NCI-H1930 (cell line): ENCODE measurements at places on chromosomes 3 and 15.

GRCh38 chr3:4571690-4572334 lies 78.7 kb downstream of the ITPR1 start:
- no peak for DNase-seq

GRCh38 chr3:15007681-15008141 lies 57.4 kb downstream of the MRPS25 start:
- DNase-seq = no peak

DNA sequence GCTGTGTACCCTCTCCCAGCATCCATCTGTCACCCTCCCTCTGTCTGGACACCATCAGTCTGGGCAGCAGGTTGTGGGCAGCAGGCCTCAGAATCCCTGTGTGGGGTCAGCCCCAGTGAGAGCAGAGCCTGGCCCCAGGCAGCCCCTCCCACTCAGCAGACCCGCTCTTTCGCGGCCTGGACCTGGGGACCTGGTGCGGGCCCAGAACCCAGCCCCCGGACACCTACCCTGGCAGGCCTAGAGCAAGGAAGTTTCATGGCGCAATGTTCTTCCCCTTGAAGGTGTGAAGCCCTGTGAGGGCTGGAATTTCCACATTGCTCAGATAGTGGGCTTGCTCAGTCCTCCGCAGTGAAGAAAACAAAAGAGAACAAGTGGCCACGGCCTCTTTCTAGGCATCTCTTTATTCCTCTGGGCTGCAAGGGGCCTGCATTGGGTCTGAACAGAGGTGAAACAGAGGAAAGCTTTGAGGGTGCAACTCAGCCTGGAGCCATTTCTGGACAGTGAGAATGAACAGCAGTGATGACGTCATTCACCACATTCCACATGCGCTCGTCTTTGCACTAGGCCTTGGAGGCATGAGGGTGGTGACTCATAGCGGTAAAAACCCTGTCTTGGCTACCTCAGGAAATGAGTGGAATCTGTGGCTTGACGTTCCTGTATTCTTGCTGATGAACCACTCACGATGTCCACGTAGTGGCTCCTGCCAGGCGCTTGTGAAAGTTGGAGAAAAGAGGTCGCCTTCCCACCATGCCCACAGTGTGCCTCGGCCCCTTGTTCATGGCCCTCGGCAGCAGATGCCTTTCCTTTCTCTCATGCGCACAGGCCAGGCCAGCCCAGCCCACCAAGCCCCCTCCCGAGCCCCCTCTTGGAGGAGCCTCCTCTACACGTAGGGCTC lies 66.1 kb downstream of the SLC30A4 start:
- DNase-seq = no peak

DNA sequence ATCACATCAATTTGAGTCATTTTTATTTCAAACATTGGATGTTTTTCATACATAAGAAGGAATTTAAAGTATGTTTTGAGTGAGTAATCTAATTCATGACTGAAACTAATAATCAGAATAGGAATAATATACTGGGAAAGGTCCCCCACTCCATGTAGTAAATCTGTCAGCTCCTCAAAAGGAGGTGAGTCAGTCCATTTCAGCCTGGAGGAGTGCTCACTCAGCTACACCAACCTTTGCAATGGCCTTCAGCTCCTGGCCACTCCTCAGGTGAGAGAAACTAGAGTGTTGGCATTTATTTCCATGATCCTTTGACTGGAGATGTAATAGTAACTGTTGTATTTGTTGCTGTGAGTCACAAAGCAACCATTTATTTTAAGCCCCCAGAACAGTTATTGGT lies 744.9 kb upstream of the ARRDC4 start:
- no peak for DNase-seq

- DNase-seq = no peak
These were observed 269.8 kb upstream of the ADAMTS9 start for GRCh38 chr3:64957408-64958198.

- DNase-seq = peak; percentile 24
These were observed 428.3 kb upstream of the ATP11B start for GRCh38 chr3:182364723-182365650.

- DNase-seq = no peak
These were observed 53.1 kb downstream of the CACNA2D2 start for GRCh38 chr3:50450209-50450921.

DNA sequence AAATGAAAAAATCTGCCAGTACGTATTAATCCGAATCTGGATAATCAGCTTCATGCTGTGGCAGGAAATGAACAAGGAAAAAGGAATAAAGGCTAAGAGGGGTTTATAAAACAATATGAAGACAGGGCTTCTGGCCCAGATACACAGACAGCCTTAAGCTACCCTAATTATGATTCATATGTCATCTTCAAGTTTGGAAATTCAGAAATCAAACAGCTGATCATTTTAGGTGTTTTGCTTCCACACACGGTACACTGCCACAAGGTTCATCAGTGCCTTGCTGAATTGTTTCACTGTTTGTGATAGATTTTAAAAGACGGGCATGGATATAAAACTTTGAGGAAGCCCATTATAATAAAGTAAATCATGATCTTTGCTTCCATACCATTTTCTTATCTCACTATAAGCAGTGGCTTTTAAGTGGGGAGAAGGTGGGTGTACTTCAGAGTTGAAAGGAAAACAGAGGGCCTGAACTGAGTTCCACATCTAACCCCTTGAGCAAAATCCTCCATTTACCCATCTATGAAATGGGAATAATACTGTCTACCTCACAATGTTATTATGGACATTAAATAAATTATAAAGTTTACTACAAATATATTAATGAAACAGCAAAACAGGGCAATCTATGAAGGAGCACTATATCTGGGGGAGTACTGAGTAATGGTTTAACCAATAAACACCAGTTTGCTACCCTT lies 15.7 kb downstream of the GTPBP8 start:
- DNase-seq = no peak

DNA sequence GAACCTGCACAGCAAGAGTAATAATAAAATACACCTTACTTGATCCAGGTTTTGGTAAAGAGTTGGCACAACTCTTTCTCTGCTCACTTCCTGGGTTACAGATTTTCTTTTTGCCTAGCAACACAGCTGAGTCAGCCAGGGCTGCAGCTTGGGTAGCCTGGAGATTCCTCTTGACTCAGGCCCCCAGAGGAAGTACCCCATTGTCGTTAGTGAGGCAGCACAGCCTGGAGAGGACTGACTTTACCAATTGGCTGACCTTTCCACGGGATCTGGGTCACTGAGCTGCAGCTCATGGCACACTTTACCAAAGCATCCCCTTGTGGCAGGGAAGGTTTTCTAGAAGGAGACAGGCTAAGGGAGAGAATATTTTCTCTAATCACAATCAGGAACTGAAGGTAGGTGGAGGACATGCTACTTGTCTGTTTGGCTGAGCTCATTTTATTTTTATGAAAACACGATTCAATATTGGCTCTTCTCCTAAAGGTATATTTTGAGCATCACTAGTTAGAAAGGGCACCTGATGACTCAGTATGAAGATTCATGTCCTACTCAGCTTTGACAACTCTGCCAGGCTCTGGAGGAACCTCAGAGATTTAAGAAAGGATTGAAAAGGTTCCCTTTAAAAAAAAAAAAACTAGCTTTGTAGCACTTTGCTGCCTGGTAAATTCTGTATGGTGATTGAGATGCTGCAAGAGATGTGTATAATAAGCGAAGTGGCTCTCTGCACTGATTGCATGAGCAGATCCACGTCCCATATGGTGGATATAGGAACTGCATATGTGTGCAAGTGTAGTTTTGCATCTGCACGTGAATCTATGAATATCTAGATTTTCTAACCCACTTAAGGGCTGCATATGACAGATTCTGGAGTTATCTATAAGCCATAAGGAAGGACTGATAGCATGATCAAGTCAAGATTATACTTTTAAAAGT lies 124.8 kb downstream of the CHDH start:
- DNase-seq = no peak

DNA sequence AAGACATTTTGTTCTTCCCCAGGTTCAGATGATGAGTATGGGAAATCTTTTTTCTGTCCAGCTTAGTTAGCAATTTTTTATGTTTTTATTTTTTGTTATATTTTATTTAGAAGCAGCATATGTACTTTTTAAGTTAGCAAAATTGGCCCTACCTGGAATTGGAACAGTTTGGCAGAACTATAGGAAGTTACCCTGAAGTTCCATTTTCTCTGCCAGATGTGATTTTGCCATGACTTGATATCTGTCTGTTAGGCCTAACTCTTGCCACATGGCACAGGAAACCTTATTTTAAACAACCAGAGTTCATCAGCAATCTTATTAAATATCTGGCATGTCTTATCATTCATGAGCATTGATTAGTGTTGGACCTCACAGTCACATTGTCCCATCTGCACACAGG lies 67.1 kb downstream of the ADAMTSL3 start:
- no peak for DNase-seq

- no peak for DNase-seq
These were observed 306.2 kb upstream of the DPPA4 start for GRCh38 chr3:109643590-109643989.

- DNase-seq = no peak
These were observed 36.8 kb upstream of the CNTN3 start for GRCh38 chr3:74651292-74651691.

DNA sequence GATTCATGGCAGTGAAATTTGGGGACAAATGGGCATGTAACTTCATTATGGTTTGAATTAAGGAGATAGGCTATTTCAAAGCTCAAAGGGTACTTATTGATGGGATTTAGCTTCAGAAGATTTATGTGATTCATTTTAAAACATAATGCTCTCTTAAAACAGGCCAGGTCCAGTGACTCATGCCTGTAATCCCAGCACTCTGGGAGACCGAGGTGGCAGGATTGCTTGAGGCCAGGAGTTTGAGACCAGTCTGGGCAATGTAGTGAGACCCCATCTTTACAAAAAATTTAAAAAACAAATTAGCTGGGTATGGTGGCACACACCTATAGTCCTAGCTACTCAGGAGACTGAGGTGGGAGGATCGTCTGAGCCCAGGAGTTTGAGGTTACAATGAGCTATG lies 11.5 kb downstream of the THAP10 start:
- DNase-seq = no peak

- DNase-seq = no peak
These were observed 100.2 kb downstream of the LARS2 start for GRCh38 chr3:45488591-45488990.

DNA sequence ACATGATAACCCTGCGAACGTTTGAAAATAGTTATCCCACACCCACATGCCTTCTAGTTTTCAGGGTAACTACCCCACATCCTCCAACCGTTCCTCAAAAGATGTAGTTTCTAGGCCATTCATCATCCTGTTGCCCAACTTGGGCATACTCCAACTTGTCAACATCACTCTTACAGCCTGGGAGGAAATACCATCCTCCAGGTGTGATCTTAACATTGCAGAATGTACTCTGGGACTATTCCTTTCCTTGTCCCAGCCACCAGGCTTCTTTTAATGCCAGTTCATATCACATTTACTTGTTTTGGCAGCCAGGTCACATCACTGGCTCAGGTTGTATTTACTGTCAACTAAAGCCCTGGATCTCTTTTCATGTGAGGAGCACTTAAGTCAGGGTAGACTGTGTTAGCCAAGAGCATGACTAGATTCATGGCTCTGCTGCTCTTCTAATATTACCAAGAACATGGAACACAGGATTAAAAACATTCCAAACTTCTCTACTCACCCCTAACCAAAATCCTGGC lies 4.0 kb upstream of the DENND6A start:
- no peak for DNase-seq

DNA sequence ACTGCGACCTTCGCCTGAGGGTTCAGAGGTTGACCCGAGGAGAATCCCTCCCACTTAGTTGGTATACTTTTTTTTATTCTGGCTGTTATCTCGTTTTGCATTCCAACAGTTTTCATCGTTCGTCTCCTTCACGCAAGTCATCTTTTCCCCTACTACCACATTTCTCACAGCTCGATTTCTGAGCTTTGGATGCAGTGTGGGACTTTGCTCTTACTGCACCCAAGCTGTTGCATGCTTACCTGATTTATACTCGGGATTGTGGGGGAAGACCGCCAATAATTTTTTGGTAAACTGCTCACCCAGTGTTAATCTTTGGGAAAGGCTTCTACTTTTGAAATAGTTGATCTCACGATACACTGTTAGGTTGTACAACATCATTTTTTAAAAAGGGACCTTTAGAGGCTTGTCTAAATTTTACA lies 702 bp downstream of the TBC1D23 start:
- no peak for DNase-seq

GRCh38 chr3:52315006-52315405 lies 1.1 kb upstream of the DNAH1 start:
- no peak for DNase-seq

- no peak for DNase-seq
These were observed 127.0 kb upstream of the ROBO2 start for GRCh38 chr3:76912841-76913383.

DNA sequence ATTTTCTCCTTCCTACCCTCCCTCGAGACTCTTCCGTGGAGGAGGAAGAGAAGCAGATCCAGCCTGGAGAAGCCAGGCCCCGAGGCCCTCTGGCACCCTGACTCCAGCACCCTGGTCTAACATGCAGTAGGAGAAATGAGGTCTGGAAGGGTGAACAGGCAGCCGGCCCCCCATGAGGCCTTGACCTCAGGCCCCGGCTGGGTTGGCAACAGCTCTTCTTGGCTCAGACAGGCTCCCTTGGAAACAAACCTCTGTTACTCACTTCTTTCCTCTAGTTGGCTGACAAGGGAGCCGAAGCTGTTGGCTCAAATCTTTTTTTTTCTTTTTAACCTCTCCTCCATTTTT lies 73.4 kb downstream of the CPN2 start:
- no peak for DNase-seq

- no peak for DNase-seq
These were observed 118.9 kb upstream of the EOMES start for GRCh38 chr3:27840807-27841594.

GRCh38 chr3:41193794-41194539 lies 5.3 kb upstream of the CTNNB1 start:
- no peak for DNase-seq

GRCh38 chr3:13538520-13539291 lies 10.2 kb upstream of the FBLN2 start:
- no peak for DNase-seq

DNA sequence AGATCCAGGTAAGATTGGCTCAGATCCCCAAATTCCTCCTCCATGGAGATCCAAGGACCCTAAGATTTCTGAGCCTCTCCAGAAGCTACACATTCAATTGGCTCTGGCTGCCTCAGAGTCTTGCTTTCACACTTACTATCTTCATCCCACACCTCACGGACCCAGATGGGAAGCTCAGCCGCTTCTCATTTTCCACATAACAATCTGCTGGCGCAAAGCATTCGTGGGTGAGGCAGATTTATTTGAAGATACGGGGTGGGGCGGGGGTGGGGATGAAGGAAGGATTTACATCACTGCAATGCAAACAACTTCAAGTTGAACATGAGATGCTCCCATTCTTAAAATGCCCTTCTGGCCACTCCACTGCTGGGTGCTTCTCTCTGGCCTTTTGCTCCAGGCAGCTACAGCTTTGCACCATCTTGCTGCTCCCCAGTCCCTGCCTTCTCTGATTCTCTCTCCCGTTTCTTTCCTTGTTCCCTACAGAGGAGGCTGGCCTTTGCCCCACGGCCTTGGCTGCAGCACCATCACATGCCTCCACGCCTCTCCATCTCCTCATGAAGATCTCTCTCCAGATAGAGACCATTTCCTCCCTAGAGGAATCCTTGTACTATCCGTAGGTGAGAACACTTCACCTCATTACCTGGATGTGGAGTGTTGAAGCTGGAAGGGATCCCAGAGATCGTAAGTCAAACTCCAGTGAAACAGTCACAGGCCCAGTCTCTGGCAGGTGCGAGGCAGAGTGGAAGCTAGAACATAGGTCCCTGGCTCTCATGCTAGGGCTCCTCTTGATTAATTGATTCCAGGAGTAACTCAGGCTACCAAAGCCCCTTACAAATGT lies 175.9 kb downstream of the RPLP1 start:
- no peak for DNase-seq
